ENCODE measurements at places on chromosomes 13 and 19.

DNA sequence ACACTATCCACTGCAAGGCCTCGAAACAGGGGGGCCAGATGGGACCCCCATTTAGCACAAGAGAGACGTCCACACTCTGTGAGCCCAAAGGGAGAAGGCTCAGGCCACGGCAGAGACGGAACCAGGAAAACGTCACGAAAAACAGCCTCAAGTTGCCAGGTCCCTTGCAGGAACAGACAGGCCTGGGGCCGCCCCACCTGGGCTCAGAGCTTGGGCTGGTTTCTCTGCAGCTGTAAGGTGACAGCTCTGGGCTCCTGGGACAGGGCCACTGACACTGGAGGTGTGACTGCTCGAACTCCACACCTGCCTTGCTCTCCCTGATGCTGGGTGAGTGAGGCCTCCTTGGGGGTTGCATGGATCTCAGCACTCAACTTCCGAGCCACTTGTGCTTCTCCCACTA is 3.2 kb downstream of the ZNF787 start:
- DNase-seq, result no peak

DNA sequence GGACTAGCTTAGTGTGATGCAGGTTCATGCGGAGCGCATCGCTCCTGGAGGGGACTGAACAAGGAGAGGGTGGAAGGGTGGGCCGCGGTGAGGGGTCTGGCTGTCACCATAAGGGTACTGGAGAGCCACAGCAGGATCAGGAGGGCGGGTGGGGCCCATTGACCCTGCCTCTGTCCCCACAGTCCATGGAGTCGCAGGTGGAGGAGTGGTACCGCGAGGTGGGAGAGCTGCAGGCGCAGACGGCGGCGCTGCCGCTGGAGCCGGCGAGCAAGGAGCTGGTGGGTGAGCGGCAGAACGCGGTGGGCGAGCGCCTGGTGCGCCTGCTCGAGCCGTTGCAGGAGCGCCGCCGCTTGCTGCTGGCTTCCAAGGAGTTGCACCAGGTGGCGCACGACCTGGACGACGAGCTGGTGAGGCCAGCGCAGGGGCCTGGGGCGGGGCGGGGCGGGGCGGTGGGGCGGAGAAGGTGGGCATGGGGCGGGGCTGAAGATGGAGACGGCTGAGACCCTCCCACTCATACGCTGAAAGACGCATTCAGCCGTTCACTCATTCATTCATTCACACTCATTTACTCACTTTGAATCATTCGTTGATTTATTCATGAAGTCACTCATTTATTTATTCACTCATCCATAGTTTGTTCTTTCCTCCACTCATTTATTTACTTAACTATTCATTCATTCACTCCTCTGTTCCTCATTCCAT is 27.5 kb upstream of the SHKBP1 start:
- no peak for DNase-seq

DNA sequence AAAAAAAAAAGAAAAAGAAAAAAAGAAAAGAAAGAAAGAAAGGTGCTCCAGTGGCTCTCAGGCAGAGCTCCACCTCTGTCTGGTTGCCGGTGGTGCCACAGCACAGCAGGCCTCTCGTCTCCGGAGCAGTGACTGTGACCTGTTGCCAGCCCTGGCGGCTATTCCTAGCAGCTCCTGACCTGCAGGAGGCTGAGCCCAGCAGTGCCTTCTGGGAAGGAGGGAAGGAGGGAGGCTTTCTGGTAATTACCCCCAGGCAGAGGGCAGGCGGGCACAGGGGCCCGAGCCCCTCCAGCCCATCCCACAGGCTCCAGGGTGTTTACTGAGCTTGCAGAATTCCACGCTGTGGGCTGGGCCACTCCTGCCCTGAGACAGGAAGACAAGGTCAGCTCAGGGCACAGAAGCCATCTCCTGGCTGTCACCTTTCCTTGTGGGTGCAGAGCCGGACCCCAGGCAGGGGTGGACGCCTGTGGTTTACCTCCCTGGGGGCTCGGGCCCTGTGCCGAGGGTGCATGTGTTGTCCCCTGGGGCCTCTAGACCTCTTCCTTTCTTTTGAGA is 77.9 kb downstream of the GNG7 start:
- no peak for DNase-seq

DNA sequence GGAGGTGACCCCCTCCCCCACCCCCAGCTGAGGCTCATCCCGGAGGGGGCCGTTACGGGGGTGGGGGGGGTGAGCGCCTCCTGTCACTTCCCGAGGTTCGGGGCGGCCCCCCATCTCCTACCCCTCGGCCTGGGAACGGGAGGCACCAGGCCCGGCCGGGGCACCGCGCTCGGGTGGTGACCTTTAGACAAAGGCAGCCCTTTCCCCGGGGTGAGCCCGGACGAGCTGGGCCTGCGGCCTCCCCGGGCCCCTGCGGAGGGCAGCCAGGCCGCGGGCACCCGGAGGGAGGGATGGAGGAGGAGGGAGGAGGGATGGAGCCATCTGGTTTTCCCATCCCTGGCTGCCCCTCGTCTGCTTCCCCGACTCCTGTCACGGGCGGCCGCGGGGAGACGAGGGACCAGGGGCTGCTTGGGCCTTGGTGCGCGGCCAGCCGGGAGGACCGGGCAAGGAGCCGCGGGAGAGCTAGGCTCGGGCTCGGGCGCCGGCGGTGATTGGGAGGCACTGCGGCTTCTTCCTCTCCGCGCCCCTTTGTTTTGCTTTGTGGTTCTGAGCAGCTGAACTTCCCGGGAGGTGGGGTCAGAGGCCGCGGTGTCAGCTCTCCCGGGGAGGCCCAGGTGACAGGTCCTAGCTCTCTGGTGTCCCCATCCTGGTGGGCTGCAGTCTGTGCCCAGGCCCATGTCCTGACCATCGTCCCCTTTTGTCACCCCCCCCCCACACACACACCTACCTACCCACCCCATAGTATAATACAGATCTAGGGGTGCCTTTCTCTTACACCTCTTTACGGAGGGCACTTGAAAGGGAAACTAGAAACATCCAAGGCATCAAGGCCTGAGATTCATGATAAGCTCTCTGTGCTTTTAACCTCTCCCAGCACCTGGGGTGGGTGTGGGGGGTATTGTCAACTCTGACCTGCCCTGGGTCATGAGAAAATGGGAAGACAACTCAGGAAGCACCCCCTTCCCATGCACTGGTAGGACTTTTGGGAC is 1.3 kb downstream of the BICRA start:
- DNase-seq, result no peak

DNA sequence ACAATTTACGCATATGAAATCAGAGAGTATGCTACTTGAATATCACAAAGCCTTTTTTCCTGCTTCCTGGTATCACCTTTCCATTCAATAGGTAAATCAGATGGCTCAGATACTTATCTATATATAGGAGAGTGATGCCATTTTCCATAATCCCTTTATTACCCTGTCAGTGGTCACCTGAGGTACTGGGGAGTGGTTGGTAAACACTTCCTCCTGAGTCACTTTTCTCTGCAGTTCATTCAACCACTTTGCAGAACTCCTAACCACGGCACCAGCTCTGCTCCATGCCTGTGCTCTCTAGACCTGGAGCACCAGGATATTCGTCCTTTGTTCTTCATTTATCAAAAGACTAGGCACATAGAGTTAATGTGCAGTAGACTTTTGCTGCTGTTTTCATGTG is 748.5 kb upstream of the KLHL1 start:
- no peak for DNase-seq

DNA sequence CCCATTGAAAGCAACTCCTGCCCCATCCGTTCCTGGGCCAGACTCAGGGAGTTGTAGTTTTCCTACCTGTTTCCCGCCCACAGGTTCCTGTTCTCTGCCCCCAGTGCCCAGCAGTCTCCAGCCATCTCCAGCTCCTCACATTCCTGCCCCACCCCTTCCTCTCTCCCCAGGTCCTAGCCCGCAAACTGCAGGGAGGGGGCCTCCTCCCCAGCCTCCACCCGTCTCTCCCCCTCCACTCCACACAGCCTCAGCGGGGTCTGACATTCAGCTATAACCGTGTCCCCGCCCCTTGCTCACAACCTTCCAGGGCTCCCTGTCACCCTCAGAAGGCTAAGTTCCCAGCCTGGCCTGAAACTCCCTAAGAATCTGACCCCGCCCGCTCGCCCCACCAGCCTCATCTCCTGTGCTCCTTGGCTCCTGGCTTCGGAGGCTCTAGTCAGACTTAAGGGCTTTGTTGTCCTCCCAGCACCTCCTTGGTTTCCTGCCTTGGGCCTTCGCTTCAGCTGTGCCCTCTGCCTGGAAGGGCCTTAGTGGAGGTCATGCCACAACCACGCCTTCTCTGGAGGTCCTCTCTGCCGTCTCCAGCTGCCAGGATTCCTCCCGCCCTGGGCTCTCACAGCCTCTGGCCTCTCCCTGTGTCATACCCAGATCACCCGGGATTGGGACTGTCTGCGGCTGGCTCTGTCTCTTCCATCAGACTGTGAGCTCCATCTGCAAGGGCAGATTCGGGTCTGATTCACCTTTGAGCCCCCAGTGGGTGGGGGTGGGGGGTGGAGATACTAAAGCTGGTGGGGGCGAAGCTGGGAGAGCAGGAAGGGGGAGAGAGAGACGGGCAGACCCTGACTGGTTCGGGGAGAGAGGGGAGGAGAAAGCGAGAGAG is 5.1 kb upstream of the SPACA6 start:
- DNase-seq, result no peak

All from esophagus muscularis mucosa (tissue), 4 donors.